ENCODE measurements at places on chromosomes 12 and 14.
A peak's percentile ranks its signal among the peaks of the same experiment; 100 is the strongest.

DNA sequence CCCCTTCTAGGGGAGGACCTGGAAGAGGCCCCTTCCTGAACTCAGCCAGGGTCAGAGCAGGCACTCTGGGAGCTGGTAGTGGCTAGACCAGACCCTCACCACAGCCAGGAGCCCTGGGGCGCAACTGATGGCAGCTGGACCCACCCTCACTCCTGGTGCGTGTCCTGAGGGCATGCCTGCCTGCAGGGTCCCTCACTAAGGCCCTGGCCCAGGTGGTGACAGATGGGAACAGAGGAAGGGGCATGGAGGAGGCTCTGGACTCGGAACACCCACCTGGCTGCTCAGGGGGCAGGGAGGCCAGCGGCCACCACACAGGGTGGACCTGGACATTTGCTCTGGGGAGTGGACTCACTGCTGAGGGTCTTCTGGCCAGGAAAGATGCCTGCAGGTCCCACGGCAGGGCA lies 342.2 kb upstream of the SFSWAP start:
- DNase-seq, result no peak

GRCh38 chr12:122063694-122064024 lies 14.9 kb upstream of the MLXIP start:
- no peak for DNase-seq

- DNase-seq, result no peak
These were observed 88.1 kb downstream of the PAPOLA start for GRCh38 chr14:96590190-96590864.

DNA sequence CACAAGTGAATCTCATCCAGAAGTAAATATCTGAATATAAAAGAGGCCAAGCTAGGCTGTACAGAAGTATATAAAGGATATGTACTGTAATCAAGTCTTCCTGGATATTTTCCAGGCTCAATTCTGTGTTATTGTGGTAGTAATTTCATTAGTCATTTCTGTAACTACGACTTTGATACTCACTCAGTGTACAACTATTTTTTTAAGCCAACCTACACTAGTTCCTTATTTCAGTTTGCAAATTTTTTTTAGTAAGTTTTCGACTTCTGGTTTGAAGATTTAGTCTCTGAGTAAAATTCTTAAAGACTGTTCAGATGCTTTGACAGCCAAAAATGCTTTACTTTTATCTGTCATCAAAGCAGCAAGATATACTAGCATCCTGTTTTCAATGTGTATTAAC lies 130.8 kb downstream of the CAPZA3 start:
- DNase-seq, result peak; percentile 44

GRCh38 chr14:57290751-57291150 lies 22.0 kb downstream of the AP5M1 start:
- no peak for DNase-seq
